ENCODE measurements at places on chromosomes 1 and 21.

GRCh38 chr1:160048335-160048734 lies 16.5 kb upstream of the PIGM start:
- no peak for DNase-seq

- no peak for DNase-seq
These were observed 79.2 kb downstream of the HFM1 start for GRCh38 chr1:91325456-91325855.

DNA sequence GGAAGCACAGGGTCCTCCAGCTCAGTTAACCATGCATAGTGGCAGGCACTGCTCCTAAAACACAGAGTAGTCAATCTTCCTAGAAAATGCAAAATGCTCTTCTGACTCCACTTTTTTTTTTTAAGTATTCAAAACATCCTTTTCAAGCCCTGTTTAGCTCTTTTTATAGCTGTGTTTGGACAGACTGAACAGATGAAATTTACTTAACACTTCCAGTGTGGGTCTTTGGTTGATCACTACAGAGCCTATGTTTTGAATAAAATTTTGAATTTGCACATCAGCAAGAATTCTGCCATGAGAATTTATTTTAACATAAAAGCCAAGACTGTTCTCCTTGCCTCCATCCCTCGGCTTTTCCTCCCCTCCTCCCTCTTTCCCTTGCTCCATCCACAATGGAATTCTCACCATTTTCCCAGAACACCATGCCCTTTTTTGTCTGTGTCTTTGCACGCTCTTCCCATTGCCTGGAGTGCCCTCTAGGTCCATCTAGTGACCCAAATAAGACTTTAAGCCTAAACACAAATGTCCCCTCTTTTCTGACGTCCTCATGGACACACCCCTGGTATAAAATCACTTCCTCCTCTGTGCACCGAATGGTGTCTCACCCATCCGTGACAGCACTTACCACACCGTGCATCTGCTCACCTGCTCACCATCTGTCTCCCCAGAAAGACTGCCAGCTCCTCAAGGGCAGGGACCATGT lies 24.0 kb upstream of the CPT2 start:
- DNase-seq: no peak

DNA sequence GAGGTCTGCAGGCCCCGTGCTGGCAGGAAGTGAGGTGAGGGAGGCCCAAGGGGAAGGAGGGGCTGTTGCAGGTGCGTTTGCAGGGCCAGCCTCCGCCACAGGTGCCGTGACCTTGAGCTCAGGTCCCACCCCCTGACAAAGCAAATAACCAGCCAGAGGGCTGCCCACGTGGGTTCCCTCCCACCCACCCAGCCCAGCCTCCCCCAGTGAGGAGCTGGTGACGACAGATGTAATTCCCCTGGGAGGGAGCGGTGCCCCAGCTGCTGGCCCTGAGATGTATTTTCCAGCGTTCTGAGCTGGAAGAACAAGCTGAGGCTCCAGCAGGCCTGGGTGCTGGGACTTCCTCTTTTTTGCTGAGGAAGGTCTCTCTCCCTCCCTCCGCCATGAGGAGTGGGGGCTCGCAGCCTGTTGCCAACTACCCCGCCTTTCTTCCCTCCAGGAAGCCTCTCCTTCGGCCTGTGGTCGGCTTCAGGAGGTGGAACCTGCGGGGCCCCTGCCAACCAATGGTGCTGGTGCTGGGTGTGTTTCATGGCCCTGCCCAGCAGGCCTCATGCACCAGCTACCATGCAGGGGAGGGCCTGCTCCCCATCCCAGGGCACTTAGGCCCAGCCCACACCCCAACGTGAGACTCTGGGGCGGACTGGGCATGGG lies 153.2 kb downstream of the PRDM16 start:
- DNase-seq: no peak
